ENCODE measurements at places on chromosomes 5 and 9.

DNA sequence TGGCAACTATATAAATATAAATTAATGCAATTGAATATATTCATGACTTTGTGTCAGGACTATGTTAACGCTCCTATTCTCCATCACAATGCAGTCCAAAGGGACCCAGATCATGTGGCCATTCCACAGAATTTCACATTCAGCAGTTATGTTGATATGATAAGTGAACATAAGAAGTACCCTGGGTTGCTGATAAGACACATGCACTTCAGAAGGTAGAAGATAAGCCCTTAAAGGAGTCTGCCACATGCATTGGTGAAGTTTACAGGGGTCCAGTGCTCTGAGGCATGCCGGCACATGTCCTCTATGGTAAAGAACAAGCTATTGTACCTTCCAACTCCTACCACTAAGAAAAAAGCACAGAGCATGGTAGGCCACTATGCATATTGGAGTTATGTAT, 76.4 kb downstream of the PHAX start:
- DNase-seq: no peak

DNA sequence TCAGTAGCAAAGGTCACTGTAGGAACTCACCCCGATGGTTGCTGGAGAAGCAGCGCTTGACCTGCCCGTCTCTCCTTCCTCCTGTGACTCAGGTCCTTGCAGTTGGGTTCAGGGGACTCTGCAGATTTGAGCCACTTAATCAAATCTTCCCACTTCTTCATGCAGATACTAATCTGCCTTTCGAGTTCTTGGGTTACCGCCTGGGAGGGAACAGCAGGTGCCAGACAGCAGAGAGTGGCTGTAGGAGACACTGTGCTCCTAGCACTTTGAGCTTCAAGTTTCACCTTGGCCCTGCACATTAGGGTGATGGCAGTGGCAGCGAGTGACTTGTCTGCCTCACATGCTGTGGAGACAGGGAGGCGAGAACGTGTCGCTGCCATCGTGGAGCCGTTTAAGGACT, 478.3 kb downstream of the PSAT1 start:
- DNase-seq: no peak

GRCh38 chr5:1056611-1057484, 48.2 kb downstream of the NKD2 start:
- no peak for DNase-seq

DNA sequence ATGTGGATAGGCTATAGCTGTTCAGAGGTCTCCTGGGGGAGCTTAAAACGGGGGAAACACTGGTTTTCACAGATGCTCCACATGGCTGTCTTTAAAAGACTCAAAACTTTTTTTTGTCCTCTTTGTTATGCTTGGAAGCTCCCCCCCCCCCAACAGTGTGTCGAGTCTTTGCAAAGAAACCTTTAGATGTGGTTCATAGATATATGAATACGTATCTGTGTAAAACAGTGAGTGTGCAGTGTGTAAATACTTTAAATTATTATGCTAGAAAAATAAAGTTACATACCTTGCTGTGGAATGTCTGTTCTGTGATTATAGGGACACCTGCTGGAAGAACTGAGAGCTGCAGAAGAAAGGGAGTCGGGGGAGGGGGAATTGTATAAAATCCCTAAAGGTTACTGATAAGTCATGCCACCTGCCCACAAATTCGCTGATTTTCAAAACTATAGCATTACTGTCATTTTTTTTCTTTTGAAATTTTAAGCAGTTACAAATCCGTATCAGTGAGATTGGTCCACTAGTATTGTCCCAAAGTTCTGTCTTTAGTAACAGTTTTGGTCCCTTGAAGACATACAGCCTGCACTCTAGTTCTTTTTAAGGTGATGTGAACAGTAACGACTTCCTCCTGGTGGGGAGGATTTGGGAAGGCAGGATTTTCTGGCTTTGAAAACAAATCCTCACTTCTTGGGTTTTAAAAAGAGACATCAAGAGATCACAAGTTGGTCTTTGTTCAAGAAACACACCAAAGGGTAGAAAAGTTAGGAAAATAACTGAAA, 22.9 kb downstream of the RGMB start:
- DNase-seq: no peak

DNA sequence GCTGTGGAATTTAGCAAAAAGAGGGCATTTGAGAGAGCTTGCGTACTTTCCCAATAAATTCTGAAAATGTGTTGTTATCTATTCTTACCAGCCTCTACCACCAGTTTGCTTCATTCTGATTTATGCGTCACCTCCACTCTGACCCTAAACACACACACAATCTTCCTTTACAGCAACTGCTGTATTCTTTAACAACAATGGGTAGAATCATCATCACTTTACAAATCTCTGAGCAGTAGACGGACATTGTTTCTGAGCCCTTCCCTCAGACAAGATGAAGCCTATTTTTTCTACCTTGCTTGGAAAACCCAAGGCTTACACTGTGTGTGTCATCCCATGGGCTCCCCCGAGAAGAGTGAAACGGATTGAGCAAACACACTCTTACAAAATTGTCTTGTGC, 83.1 kb upstream of the RASA1 start:
- DNase-seq: no peak

- DNase-seq: no peak
These were observed 709.3 kb downstream of the MAT2B start for GRCh38 chr5:164214698-164215097.

GRCh38 chr9:109963079-109963478, 183.1 kb downstream of the PALM2AKAP2 start:
- no peak for DNase-seq

DNA sequence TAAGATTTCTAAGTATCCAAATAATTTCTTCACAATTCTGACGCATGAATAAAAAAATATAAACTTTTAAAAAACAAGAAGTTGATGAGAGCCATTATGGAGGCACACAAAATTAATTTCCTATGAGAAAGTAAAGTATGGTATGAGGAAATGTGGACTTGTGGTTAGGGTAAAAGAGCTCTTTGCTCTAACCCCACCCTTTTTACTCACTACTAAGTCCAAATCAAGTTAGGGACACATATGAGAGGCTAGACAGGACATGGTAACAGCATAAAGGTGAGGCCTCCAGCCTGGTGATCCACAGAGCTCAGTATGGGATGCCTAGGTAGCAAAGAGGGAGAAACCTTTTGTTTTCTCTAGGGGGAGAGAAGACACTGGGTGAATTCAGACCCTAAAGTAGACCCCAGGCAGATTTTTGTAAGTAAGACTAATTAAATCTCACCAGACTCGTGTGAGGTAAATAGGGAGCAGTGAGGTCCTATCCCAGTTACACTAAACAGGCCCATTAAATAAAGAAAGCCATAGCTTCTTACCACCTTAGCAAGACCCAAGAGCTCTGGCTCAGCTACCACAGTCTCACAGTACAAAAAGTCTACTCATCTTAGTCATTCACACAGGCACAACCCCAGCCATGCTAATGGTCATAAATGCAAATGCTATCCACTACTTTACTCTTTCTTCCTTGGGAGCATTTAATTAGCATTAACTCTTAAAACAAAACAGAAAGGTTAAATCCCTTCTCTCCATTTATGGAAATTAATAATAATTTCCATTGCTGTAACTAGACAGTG, 42.6 kb downstream of the MLLT3 start:
- no peak for DNase-seq

DNA sequence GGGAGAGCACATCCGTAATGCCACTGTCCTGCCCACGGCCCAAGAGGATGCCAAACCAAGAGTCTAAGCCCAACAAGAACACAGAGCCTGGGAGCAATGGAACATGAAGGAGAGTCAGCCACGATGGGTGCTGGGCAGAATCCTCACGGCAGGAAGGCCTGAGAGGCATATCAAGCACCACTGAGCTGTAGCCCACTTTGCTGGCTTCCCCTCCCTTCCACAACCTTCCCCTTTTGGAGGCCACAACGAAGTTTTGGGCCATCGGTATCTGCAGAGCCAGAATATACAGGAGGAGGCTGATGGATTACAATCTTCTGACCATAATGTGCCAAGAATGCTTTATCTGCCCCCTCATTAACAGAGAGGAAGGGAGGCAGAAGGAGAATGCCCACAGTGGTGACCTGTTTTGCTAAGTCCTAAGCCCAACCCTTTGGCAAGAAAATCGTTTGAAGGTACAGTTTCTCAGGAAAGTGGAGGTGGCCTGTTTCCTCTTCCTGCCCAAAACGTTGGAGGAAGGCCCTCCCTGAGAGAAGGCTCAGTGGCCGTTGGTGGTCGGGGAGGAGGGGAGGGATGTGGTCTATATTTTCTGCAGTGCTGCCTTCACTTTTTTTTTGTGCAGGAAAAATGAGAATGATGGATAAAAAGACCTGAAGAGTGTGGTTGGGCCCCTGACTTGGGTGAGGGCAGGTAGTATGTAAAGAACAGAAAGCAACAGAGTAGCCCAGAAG, 26.2 kb downstream of the MACROH2A1 start:
- no peak for DNase-seq

- no peak for DNase-seq
These were observed 28.7 kb upstream of the ZSWIM6 start for GRCh38 chr5:61303346-61303745.

DNA sequence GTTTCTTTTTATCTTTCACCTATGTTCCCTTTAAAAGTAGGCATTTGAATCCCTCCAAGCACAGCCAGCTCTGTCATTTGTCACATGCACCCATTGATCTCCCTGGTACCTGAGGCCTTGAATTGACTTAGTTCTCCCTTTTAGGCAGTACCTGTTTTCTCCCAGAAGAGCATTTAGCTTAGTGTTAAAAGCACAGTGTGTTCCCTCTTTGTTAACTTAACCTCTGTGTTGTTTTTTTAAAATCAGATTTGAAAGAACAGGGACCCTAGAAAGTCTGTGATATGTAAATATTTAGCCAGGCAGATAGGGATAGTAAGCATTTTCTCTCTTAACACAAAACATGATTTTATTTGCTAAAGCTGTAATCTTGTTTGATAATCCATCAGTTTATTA, 113.8 kb upstream of the SPATA31D4 start:
- DNase-seq: no peak

DNA sequence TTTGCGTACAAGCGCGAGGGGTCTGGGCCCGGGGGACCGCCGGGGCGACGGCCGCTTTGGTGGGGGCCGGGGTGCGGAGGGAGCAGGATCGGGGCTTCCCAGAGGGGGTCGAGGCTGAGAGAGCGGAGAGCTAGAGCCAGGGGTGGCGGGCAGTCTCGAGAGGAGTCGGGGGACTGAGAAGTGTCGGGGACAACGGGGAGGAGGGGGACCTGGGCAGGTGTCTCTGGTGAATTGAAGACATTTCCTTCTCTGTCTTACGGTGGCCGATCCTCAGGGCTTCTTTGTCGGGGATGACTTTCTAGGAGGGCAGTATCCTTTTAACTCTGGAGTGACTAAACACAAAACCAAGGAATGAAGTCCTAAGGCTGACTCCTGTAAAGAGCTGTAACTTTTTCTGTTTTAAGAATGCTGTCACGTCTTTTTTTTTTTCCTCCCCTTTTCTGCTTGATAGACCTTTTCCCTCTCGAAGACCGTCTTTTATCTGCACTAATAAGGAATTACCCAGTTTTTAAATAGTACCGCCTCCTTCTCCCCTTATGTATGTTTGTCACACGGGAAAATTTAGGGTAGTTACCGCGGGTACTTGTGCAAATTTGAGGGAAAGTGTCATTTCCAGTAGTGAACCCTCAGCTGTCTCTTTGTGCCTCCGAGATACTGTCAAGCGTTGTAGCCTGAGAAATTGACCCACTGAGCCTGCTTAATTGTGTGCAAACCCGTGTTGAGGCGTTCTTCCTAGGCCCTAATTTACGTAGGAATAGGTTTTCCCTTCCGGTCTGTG, 822 bp downstream of the DENND4C start:
- no peak for DNase-seq

GRCh38 chr9:105038051-105038450, 110.1 kb upstream of the ABCA1 start:
- DNase-seq: no peak

DNA sequence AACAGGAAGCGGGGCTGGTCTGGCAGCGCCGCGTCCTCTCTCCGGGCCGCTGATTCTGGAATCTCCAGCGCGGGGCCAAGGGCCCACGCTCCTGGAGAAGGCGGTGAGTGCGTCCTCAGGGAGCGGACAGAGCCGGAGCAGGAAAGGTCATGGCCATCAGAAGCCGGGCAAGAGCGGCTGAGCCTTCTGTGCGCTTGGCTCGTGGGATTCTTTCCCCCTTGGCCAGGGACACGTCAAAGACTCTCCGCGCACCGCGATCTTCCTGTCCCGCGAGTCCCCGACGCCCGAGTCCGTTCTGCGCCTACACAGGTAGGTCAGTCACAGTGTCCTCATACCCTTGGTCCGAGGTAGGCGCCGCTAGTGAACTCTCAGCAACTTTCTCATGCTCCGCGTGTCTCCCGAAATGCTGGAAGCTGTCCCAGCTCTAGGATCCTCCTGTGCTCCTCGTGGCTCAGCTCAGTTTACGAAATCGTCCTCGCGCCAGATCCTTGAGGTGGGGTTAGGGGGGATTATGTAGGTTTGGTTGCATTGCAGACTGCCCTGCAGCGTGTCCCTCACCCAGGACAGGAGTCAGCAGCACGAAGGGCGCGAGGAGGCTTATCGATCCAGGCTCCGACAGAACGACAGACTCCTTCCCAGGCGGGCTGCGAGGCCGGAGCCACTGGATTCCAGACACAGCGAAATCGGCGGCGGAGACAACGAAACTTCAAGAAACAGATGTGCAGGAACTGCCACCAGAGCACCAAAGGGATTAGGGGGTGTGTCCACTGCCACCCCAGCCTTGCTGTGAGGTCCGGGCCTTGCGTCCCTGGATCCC, 8.7 kb downstream of the LHX6 start:
- DNase-seq: no peak

DNA sequence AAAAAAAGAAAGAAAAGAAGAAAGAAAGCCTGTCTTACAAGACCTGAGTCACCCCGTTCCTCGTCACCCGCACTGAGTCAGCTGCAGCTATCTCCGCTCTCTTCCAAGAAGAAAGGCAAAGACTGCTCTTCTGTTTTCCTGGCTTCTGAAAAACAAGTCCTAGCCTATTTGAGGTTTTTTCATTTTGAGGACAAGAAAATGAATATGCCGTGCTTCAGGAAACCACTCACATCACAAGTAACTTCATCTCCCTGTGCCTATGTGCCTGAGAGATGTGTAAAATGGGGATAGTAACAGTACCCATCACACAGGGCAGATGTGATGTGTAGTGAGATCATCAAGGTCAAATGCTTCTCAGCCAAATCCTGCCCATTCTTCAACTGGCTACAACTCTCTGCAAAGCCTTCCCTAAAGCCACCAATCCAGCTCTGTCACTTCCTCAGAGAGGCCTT, 78.4 kb downstream of the GLDC start:
- no peak for DNase-seq

DNA sequence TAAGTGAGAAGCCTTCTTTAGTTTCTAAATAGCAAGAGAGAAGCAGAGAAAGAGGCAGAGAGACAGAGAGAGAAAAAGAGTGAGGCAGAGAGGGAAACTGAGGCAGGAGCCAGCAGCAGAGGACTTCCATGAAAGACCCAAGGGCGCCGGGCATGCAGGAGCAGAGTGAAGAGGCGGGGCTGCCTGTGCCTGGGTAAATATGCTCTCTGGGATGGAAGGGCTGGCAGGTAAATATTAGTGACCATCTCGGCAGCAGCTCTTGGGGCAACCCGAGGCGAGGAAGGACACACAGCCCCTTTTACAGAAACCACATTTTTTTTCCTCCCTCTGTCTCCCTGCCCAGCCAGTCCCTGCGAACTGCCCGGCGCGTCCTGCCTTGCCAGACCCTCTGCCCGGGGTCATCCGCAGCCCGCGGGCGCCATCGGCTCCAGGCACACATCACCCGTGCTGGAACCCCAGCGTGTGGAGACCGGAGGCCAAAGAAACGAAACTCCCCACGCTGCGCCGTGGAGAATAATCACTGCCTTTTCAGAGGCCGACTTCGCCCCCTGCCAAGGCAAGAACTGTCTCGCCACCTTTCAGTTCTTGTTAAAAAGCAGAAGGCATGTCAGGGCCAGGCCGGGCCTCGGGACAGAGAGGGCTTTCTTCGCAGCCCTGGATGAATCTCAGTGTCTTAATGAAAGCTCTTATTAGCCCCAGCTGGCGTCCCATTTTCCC, 61.3 kb downstream of the BOD1 start:
- no peak for DNase-seq

GRCh38 chr9:70374962-70375618, 39.4 kb downstream of the KLF9 start:
- no peak for DNase-seq

All from NCI-H2081 treated with DMSO at 0.1 percent for 48 hours (cell line).